Amygdala (tissue), 56 donors: ENCODE measurements at places on chromosomes 6 and 20.

GRCh38 chr6:46509063-46509462 is 17.8 kb upstream of the RCAN2 start:
- DNase-seq = no peak

- DNase-seq = no peak
Measured at GRCh38 chr6:167744681-167745669, 81.7 kb upstream of the AFDN start.

- no peak for DNase-seq
Measured at GRCh38 chr6:63295553-63296194, 24.1 kb downstream of the LGSN start.

- DNase-seq = no peak
Measured at GRCh38 chr6:116513224-116513875, 1.9 kb downstream of the CALHM5 start.

- DNase-seq = no peak
Measured at GRCh38 chr6:44626616-44627015, 239.1 kb downstream of the CDC5L start.

- DNase-seq = no peak
Measured at GRCh38 chr6:3221578-3221977, 5.9 kb downstream of the TUBB2B start.

DNA sequence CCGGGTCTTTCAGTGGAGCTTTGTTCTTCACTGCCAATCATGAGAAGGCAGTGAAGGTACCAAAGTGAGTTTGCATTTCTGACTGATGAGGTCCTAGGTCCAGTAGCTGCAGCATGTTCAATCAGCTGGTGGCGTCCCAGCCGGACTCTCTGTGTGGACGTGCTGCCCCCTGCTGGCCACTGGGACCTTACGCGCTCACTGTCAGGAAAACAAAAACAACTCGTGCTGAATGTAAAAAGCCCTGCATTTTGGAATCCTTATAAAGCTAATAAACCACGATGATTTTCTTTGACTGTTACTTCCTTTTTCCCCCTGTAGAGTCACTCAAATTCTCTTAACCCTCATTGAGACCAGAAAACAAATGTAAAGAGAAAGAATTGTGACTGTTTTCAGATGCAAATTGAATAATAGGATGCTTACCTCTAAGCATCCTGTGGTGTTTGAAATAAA is 4.9 kb upstream of the CD24 start:
- peak; percentile 82 for DNase-seq

DNA sequence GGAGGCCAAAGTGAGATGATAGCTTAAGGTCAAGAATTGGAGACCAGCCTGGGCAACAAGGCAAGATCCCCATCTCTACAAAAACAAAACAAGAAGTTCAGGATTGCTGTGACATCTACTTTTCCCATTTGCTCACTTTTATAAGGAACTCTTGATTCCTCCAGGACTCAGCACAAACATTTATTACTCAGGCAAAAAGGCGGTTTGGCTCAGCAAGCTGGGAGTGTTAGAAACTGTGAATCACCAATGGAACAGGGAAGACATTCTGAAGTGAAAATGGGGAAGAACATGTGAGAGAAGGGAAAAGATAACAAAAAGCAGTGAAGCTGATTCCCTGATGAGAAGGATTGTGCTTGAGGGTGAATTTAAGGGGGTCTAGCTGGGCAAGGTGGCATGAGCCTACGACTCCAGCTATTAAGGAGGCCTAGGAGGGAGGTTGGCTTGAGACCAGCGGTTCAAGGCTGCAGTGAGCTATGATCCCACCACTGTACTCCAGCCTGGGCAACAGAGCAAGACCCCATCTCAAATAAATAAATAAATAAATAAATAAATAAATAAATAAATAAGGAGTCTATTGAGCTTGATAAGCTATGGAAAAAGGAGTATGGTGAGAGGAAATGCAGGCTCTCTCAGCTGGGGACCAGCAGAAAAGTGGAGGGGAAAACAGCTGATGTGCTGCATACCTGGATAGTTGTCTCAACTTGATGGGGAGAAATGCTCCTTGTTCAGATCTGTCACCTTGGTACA is 65.4 kb upstream of the HDDC2 start:
- DNase-seq = no peak

DNA sequence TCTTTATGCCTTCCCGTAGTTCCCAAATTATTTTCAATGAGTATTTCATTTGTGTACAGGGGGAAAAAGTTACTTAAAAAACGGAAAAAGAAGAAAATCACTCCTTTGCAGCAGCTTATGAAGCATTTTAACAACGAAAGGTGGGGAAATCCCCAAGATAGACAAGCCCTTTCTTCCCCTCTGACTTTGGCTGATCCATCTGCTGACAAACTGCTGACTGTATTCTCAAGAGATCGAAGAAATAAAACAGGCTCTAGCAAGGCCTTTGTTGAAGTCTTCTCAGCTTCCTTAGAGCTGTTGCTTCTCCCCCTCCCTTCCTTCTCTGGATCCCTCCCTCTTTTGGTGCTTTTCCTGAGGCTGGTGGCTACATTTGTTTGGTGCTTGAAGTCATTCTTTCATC is 325.2 kb downstream of the NRN1 start:
- DNase-seq = no peak
